ENCODE measurements at places on chromosomes 3 and 15. TPM values are rescaled to one million over a fixed set of nuclear protein-coding genes. Genes with fewer than 3 reads are reported as not detected.

Gene LRRIQ4
- not detected for total RNA-seq

Gene CACNA2D2
- not detected for total RNA-seq

Gene GOLGA6L24
- total RNA-seq: not detected

Gene GRK7
- total RNA-seq: not detected

Gene RHOV
- total RNA-seq: 17.8 TPM

Measured in tracheal epithelial cell (primary cell).